ENCODE measurements at places on chromosomes 1 and 21.

- no peak for DNase-seq
These were observed 247.9 kb downstream of the GRIK3 start for GRCh38 chr1:36786425-36786824.

GRCh38 chr1:235339746-235340145 lies 11.4 kb downstream of the GGPS1 start:
- DNase-seq, result no peak

DNA sequence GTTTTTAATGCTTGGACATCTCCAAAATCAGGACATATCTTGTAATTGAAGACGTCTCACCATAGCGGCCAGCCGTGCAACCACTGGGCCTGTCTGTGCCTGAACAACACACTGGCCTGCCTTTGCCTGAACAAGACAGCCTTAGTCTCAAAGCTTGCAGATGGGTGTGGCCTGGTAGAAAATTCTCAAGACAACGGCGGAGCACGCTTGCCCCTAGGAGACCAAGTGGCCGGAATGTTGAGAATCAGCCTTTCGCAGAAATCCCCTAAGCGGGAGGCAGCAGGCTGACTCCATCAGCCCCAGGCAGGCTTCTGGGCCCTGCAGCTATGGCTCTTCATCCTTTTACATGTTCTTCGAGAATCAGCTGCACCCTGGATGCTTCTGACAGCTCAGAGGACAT lies 98.0 kb upstream of the C1orf174 start:
- DNase-seq, result no peak

DNA sequence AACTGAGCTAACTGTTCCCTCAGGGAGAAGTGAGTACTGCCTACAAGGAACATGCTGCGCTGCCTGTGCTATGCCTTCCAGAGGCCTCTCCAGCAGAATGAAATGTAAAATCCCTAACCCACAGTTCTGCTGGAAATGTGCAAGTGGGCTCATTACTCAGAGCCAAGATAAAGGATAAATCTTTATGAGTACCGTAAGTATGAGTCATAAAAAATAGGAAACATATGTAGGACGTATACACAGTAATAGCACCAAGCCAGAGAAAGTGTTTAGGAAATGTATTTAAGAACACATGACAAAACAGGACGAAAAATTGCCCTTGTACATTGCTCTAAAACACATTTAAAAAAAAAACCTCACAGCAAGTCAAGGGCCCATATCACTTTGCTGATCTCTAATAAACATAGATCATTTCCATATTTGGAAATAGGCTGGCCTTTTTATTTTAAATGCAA lies 104.6 kb downstream of the TGFBR3 start:
- DNase-seq, result no peak

- DNase-seq, result no peak
These were observed 24.6 kb downstream of the NUF2 start for GRCh38 chr1:163346326-163346870.

- DNase-seq, result no peak
These were observed 1023.2 kb downstream of the KCNT2 start for GRCh38 chr1:195584870-195585624.

DNA sequence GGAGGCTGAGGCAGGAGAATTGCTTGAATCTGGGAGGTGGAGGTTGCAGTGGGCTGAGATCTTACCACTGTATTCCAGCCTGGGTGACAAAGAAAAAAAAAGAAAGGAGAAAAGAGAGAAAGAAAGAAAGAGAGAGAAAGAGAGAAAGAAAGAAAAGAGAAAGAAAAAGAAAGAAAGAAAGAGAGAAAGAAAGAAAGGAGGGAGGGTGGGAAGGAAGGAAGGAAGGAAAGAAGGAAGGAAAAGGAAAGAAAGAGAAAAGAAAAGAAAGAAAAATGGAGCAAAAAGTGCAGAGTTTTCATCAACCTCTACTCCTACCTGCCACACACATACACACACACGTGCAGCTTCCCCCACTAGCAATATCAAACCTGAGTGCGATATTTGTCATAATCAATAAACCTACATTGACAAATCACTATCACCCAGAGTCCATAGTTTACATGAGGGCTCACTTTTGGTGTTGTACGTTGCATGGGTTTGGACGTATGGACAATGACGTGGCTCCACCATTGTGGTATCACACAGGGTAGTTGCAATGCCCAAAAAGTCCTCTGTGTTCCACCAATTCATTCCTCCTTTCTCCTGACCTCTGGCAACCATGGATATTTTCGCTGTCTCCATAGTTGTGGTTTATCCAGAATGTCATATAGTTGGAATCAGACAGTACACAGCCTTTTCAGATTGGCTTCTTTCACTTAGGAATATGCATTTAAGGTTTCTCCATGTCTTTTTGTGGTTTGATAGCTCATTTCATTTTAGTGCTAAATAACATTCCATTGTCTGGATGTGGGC lies 36.5 kb downstream of the EVA1C start:
- DNase-seq, result no peak

DNA sequence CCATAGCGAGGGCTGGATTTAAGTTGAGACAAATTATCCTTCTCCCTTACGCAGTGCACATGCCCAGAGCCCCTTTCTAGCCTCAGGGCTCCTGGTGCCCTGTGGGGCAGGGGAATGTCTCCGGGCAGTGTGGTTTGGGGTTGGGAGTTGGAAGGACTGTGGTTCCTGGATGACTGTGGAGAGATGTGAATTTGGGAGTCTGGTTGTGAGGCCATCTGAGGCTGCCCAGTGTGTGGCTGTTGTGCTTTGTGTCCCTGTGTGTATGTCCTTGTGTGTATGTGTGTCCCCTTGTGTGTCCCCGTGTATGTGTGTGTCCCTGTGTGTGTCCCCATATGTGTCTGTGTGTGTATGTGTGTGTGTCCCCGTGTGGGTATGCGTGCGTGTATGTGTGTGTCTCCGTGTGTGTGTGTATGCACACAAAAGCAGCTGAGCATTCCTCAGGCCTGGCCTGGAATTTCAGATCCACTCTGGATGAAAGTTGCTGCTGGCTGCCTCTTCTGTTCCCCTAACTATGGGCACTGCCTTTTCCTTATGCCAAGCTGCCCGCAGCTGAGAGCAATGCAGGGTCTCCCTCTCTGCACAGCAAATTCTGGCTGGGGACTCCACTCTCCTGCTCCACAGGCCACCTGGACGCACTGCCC lies 65.4 kb downstream of the UBIAD1 start:
- DNase-seq, result peak; percentile 38

DNA sequence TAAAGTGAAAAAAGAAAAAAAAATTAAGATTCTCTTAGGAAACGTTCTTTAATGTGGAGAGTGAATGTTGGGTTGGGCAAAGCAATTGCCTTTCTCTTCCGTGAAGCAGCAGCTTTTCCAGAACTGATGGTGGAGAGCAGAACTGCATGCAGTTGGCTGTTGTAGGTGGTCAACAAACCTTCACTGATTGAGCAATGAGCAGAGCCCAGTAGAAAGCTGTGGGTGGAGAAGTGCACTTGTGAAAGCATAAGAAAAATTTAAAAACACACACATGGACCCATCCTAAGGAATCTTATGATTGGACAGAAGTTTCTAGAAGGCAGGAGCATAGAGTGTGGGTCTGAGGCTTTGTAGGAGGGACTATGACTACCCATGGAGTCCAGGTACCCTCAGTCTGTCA lies 4.5 kb downstream of the PRELP start:
- no peak for DNase-seq

- peak; percentile 64 for DNase-seq
These were observed 819 bp upstream of the GPR3 start for GRCh38 chr1:27391511-27392095.

- DNase-seq, result no peak
These were observed 37.0 kb upstream of the EPS15 start for GRCh38 chr1:51555866-51556619.

- no peak for DNase-seq
These were observed 32.5 kb upstream of the IVNS1ABP start for GRCh38 chr1:185349556-185349955.

- DNase-seq, result no peak
These were observed 14.4 kb downstream of the KIRREL1 start for GRCh38 chr1:158007667-158008386.

GRCh38 chr1:201411292-201411691 lies 10.2 kb downstream of the TNNI1 start:
- no peak for DNase-seq

GRCh38 chr1:218501161-218501560 lies 156.0 kb downstream of the TGFB2 start:
- DNase-seq, result no peak

DNA sequence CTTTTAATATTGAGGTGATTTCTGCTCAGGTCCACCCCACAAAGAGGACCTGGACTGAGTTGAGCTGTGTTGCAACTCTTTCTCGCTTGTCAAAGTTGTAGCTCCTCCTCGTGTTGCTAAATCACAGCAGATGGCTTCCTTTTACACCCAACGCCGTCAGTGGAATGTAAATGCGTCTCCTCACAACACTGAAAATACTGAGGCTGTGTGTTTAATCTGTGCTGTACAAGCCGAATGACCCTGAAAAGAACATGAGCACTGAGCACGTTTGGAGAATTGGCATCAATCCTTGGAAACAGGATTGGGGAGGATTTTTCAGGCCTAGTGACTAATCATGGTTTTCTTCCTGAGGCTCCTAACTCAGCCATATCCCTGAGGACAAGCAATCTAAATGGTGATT lies 196.0 kb downstream of the CRB1 start:
- DNase-seq, result peak; percentile 24
